ENCODE measurements at places on chromosomes 2 and 18. TPM values are rescaled to one million over a fixed set of nuclear protein-coding genes. Genes with fewer than 3 reads are reported as not detected.

GRCh38 chr18:68428661-68429060 is 286.2 kb downstream of the TMX3 start:
- no peaks in the 10 kb centered on the region for H3K27me3 ChIP-seq
- H3K4me3 ChIP-seq: no peak overlapping the region
- H3K36me3 ChIP-seq: no peaks in the 10 kb centered on the region
- H3K27ac ChIP-seq: no peak overlapping the region
- DNase-seq: no peak

DNA sequence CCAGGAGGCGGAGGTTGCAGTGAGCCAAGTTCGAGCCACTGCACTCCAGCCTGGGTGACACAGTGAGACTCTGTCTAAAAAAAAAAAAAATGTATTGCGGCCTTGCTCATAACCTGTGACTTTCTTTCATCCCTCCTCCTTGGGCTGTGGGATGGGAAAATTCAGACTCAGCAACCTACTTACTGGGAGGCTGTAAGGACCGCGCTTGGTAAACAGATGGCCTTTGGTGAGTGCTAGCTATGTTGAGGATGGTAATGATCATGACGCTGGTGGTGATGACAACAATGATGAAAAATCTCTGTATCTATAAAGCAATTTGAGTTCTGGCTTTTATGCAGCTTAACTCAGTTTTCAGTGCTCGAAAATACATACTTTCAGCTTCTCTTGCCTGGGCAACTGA is 64.7 kb upstream of the CCDC195 start:
- no peaks in the 10 kb centered on the region for H3K4me1 ChIP-seq
- H3K36me3 ChIP-seq: no peaks in the 10 kb centered on the region
- H3K4me3 ChIP-seq: no peak overlapping the region
- no peaks in the 10 kb centered on the region for H3K27me3 ChIP-seq

DNA sequence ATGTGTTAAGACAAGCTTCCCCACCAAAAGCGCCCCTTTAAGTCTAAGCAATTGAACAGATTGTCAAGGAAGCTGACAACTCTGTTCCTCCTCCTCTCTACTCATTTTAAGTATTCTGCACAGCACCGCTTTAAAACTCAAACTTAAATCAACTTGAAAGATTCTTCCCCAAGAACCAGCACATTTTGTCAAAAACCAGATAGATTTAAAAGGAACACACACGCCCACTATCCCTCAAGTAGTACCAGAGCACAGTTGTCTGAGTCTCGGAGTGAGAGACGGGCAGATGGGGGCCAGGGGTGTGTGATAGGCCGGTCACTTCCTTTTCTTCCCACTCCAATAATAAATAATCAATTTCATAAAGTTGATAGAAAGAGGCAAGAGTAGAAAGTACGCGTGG is 67.7 kb upstream of the POU3F3 start:
- H3K4me3 ChIP-seq: no peak overlapping the region
- no peak overlapping the region for H3K27ac ChIP-seq
- no peak for DNase-seq
- H3K4me1 ChIP-seq: no peaks in the 10 kb centered on the region

DNA sequence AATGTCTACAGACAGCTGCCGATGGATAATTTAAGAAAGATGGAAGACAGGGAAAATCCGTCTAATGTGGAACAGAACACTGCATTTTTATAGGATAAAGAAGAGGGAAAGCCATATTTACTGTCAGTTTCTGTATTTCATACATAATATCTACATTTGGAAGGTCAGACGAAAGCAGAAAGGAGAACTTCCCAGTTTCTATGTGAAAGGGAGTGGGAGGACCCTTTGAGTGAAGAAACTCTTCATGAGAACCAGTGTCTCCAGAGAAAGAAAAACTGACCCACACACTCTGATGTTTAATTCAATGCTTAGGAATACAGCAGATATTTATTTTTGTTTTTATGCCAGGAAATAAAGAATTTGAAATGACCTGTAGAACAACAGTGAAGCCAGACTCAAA is 127.2 kb downstream of the CALCRL start:
- no peak overlapping the region for H3K27ac ChIP-seq
- H3K4me3 ChIP-seq: no peak overlapping the region
- H3K4me1 ChIP-seq: no peaks in the 10 kb centered on the region
- no peaks in the 10 kb centered on the region for H3K36me3 ChIP-seq
- DNase-seq: no peak

DNA sequence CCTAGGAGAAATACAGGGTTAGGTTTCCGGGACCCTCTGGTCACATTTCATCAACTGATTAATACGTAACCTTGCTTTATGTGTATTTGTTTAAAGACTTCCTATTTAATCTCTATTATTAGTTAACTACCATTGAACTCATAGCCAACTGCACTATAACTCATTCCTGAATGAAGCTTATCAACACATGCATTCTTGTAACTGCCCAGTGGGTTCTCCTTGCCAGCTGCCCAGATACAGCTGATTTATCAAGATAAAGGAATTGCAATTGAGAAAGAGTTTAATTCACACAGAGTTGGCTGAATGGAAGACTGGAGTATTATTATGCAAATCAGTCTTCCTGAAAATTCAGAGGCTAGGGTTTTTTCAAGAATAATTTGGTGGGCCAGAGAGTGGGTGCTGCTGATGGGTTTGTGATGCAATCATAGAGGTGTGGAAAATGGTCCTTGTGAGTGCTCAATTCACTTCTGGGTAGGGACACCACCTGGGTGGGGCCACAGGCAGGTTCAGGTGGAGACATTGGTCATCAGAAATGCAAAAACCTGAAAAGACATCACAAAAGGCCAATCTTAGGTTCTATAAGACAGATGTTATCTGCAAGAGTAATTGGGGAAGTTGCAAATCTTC is 21.1 kb upstream of the NOSTRIN start:
- no peak overlapping the region for H3K27ac ChIP-seq
- no peak for DNase-seq
- no peaks in the 10 kb centered on the region for H3K27me3 ChIP-seq

LAMA1 gene
- total RNA-seq: 0.71 TPM

DNA sequence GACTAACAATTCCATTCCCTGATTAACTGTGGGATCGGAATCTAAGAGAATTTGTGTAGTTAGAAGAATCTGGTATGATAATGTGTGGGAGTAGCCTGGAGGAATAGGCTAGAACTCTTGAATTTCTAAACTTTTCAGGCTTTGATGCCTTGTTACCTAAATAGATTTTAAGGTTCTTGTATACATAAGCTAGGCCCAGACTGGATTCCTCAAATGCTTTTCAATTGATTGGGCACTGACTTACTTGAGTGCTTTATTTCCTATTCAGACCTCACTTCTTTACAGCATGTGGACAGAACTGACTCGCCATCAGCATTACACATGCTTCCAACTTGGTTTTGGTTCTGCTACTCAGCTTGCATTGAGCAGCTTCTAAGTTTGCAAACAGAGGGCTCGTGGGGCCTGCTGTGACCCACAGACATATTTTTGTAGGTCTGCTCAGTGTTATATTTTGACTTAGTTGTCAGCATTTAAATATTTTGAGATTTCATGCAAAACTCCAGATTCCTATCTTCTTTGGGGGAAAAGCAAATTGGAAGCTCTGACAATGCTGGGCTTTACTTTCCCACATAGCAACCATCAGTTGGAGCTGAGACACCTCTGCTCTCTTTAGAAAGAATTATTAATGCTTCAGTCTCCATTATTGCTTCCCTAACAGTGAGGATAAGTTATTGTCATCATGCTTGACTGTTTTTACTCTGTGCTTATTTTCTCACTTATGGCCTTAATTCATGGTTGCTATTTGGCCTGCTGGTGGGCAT is 5.7 kb downstream of the PARD3B start:
- no peaks in the 10 kb centered on the region for H3K27me3 ChIP-seq
- H3K36me3 ChIP-seq: no peaks in the 10 kb centered on the region
- H3K27ac ChIP-seq: peak overlapping the region; percentile 70
- peaks cover 38% of the 10 kb centered on the region for H3K4me1 ChIP-seq

GRCh38 chr18:65990174-65990690 is 239.4 kb downstream of the CDH7 start:
- no peaks in the 10 kb centered on the region for H3K27me3 ChIP-seq
- H3K36me3 ChIP-seq: no peaks in the 10 kb centered on the region
- H3K4me1 ChIP-seq: no peaks in the 10 kb centered on the region
- no peak for DNase-seq
- H3K27ac ChIP-seq: no peak overlapping the region

- H3K27ac ChIP-seq: no peak overlapping the region
- no peaks in the 10 kb centered on the region for H3K27me3 ChIP-seq
- DNase-seq: no peak
- no peak overlapping the region for H3K4me3 ChIP-seq
- no peaks in the 10 kb centered on the region for H3K36me3 ChIP-seq
Observed at GRCh38 chr2:39855856-39856255, 76.8 kb upstream of the THUMPD2 start.

DNA sequence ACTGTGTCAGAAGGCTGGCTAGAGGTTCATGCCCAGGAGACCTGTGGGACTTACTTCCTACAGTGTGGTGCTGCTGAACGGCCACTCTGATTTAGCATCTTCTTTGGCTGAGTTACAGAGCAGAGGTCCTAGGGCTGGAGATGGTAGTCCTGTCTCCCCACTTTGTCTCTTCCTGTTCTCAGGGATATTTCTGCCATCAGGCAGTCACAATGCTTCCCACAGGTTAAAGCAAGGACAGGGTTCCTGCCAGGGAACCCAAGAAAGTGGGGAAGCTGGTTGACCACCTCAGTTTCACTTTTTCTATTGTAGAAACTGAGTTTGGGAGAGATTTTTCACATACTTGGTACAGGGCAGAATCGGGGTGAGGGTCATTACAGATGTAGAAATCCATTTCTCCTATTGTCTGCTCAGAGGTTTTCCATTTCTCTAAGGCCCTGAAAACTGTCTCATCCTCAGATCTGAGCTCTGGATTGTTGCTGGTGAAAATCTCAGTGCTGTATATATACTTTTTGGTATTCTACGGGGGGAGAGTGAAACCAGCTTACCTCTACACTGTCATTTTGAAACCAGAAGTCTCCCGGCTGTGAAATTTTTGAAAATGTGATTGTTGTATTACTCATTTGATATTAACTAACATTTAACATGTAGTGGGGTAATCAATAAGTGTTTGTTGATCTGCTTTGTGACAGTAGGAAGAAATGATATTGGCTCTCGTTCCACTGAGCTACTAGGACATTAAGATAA is 37.0 kb upstream of the MEP1B start:
- H3K27ac ChIP-seq: no peak overlapping the region
- no peaks in the 10 kb centered on the region for H3K36me3 ChIP-seq
- H3K4me1 ChIP-seq: no peaks in the 10 kb centered on the region
- no peak for DNase-seq
- H3K4me3 ChIP-seq: no peak overlapping the region

MYCN gene
- total RNA-seq: 0.55 TPM

- H3K36me3 ChIP-seq: peaks cover 42% of the 10 kb centered on the region
Observed at GRCh38 chr2:170002096-170002495, 174.8 kb downstream of the UBR3 start.

GRCh38 chr18:75360215-75360614 is 67.3 kb downstream of the SMIM21 start:
- H3K36me3 ChIP-seq: no peaks in the 10 kb centered on the region
- H3K4me1 ChIP-seq: no peaks in the 10 kb centered on the region

- no peak overlapping the region for H3K27ac ChIP-seq
- H3K27me3 ChIP-seq: no peaks in the 10 kb centered on the region
- H3K36me3 ChIP-seq: no peaks in the 10 kb centered on the region
- no peak overlapping the region for H3K4me3 ChIP-seq
Observed at GRCh38 chr2:71605781-71606241, 152.4 kb downstream of the DYSF start.

DNA sequence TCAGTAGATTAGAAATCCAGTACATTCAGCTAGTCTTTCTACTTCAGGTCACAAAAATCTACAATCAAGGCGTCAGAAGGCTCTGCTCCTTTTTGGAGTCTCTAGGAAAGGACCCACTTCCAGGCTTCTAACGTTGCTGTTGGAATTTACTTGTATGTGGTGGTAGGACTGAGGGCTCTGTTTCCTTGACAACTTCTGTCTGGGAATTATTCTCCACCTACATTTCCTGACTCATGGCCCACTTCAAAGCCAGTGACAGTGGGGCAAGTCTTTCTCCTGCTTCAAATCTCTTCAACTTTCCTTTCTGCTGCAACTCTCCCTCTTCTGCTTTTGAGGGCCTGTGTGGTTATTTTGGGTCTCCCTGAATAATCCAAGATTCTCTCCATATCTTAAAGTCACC is 10.4 kb upstream of the TMX3 start:
- DNase-seq: no peak
- no peaks in the 10 kb centered on the region for H3K36me3 ChIP-seq
- H3K4me1 ChIP-seq: no peaks in the 10 kb centered on the region
- no peak overlapping the region for H3K27ac ChIP-seq
- no peak overlapping the region for H3K4me3 ChIP-seq
- H3K27me3 ChIP-seq: no peaks in the 10 kb centered on the region

BOLL gene
- not detected for total RNA-seq

GRCh38 chr18:8525692-8526091 is 83.5 kb upstream of the RAB12 start:
- DNase-seq: peak; percentile 50
- no peak overlapping the region for H3K27ac ChIP-seq
- no peak overlapping the region for H3K4me3 ChIP-seq
- no peaks in the 10 kb centered on the region for H3K36me3 ChIP-seq

UGT1A6 gene
- total RNA-seq: not detected

TSPYL6 gene
- total RNA-seq: not detected

DNA sequence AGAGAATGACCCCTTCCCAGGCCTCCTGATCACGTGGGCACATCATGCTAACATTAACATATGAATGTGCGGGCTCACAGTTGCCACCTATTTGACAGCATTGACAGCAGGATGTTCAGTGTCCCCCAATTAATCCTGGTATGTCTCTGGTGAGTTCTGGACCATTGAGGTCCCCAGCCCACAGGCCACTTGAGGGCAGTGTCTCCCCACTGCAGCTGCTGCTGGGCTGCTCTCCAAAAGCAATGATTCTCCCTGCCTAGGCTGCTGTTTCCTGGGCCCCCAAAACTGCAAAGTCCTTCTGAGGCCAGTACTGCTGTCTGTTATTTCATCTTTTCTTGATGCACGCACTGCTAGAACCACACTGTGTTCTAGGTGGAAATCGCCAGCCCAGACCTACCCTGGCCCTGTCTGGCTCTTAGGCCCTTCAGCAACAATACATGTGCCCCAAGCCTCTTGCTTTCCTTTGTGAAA is 52.7 kb upstream of the MAPK4 start:
- peak; percentile 72 for DNase-seq
- no peaks in the 10 kb centered on the region for H3K27me3 ChIP-seq
- no peaks in the 10 kb centered on the region for H3K4me1 ChIP-seq
- no peak overlapping the region for H3K27ac ChIP-seq
- H3K36me3 ChIP-seq: no peaks in the 10 kb centered on the region

DNA sequence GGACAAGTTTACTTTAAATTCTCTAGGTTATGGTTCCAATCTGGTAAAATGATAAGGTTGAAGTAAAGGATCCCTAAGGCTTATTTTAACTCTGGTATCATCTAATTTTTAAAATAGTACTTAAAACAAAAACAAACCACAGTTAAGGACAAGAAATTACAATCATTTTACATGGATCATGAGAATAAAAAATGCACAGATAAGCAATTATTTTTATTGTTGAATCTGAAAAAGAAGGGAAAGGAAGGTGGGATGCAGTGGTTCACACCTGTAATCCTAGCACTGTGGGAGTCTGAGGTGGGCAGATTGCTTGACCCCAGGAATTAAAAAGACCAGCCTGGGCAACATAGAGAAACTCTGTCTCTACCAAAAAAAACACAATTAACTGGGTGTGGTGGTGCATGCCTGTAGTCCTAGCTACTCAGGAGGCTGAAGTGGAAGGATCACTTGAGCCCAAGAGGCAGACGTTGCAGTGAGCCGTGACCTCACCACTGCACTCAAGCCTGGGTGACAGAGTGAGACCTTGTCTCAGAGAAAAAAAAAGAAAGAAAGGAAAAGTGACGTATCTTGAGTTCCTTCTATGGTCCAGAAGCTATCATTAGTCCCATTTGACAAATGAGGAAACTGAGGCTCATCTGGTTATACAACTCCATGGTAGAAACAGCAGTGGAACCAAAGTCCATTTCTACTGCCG is 2.5 kb downstream of the TNFAIP6 start:
- no peak overlapping the region for H3K27ac ChIP-seq
- H3K4me3 ChIP-seq: no peak overlapping the region
- H3K4me1 ChIP-seq: no peaks in the 10 kb centered on the region
- no peak for DNase-seq
- H3K27me3 ChIP-seq: no peaks in the 10 kb centered on the region
